Left cardiac atrium (tissue), 4 donors: ENCODE measurements at places on chromosomes 2 and 18.
A peak's percentile ranks its signal among the peaks of the same experiment; 100 is the strongest.

DNA sequence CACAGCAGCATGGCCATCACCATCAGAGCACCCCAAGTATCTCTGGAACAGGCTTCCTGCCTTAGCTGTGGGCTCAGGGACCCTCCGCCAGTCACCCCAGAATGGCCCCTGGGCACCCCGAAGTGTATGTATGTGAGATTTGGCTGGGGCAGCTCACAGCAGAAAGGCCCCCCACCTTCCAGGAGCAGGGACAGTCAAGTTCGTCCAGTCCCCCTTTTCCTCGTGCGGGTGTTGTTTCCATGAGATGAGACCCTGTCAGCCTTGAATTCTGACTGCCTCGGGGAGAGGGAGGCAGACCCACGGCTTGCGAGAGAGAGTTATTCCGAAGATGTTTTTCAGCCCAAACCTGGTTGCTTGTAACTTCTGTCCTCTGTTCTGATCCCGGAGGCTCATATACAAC, 290.9 kb upstream of the HDAC4 start:
- DNase-seq, result no peak

DNA sequence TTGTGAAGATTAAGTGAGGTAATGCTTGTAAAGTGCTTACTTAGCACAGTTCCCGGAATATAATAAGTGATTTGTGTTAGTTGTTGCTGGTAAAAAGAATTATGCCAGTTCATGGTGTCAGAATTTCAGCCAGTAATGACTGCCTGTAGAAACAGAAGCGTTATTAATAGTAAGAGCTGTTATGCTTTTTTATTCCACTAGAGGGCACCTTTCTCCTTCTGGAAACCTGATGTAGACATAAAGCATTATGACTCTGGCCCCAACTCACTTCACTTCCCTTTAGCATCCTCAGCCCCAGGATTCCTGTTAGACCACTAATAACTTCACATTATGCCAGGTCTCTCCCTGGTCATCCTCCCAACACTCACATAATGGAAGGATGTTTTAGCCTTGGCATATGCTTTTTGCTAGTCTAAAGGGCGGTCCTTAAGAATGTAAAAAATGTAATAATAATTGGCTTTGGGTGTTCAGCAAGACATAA, 34.9 kb downstream of the C18orf54 start:
- no peak for DNase-seq

DNA sequence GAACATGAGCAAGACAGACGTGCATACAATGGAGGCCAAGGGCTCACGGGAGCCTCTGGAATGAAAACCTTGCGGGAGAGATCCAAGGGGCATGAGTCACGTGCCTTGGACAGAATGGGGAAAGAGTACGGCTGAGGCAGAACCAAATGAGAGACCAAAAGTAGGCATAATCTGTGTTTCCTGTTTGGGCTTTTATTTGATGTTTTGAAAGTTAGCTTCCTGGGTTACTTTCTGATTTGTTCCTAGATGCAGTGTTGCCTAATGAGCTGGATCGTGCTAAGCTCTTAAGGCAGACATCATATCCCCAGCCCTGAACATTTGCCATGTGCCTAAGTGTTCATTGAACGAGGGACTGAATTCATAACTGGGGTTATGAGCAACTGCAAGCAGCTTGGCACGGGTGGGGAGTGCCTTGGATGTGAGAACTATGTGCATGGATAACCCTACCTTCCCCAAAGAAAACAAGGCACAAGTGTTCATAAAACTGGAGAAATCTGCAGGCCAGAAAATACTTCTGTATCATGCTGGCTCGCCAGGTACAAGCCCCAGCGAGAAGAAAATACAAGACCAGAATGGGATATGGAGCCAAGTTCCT, 60.3 kb upstream of the RPL31 start:
- no peak for DNase-seq

DNA sequence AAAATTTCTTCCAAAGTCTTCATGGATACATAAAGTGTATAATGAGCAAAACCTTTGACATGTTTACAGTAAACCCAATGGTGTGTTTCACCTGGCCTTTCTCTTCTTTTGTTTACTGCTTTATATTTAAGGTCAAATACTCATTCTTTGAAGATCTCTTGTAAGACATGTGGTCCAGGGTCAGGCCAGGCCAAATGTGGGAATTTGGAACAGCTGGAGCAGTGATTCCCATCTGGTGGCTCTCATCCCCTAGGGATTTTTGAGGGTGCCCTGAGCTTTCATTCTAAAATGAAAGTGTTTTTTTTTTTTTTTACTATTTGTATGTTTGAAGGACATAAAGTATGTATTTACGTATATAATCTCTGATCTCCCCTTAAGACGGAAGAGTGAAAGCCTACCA, 13.8 kb upstream of the MGAT5 start:
- DNase-seq, result no peak

DNA sequence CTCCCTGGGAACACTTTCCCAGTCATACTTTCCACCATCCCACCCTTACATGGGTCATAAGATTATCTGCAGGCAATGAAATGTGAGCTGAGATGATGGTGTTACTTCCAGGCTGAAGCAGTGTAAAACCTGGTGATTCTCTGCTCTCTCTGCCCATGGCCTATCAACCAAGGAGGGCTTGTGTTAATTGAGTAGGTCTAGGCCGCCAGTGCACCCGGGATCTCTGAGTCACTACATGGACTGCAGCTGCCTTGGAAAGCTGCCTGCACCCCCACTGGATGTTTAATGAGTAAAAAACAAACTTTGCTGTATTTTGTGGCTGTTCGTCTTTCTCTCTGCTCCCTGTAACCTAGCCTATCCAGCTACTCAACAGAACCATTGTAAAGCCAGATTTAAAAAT, 451.7 kb upstream of the SMIM21 start:
- no peak for DNase-seq

GRCh38 chr2:48195169-48195568, 288.9 kb upstream of the FBXO11 start:
- no peak for DNase-seq

- no peak for DNase-seq
These were observed 35.4 kb upstream of the SKOR2 start for GRCh38 chr18:47286776-47287410.

GRCh38 chr2:196520605-196521004, 118.9 kb upstream of the CCDC150 start:
- no peak for DNase-seq

DNA sequence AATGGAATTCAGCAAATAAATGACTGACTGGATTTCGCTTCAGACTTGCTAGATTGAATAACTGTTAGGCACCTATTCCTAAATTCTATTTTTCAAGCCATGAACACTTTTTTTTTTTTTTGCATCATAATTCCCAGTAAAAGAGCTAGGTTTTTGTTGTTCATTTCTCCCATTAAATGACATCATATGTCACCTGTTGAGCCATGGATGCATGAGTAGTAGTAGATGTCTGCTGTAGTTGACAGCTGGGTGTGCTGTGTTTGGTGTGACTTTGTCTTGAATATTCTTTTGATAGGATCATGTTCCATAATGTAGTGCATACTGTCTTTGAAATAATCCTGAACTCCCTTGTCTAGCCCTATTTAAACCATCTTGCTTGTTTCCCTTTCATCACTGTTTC, 115.2 kb downstream of the RAB3GAP1 start:
- no peak for DNase-seq

GRCh38 chr18:30381826-30382225, 660.7 kb downstream of the DSC3 start:
- DNase-seq, result no peak

DNA sequence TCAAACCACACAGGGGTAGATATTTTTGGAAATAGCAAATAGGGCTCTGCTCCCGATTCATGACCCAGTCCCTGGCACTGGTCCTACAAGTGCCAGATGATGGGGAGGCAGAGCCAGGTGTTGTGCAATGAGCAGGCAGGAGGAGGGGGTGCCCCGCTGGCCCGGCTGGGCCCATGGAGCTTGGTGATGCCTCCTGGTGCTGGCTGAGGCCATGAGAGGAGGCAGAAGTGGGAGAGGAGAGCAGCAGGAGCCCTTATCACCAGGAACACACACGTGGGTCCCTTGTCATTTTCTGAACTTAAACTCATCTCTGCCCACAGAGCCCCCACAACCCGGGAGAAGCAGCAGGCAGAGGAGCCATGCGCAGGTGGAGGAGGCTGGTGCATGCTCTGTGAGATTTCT, 90.5 kb upstream of the MAPK4 start:
- DNase-seq, result peak; percentile 25

DNA sequence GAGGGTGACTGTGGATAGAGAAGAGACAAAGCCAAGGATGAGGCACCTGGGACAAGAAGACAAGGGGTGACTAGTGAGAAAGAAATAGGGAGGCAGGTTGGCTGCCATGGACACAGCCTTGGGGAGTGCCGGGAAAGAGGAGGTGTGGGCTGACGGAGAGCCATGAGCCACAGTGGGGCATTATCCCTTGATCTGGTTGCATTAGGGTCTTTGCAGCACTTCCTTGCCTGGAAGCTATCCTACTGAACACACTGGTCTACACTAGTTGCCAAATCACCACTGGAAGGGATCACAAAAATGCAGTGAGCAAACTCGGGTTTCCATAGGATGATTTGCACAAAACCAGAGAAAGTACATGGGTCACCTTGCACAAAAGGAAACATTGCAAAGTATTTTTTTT, 27.7 kb upstream of the ASB18 start:
- no peak for DNase-seq

GRCh38 chr2:136909777-136910176, 144.4 kb downstream of the THSD7B start:
- no peak for DNase-seq

DNA sequence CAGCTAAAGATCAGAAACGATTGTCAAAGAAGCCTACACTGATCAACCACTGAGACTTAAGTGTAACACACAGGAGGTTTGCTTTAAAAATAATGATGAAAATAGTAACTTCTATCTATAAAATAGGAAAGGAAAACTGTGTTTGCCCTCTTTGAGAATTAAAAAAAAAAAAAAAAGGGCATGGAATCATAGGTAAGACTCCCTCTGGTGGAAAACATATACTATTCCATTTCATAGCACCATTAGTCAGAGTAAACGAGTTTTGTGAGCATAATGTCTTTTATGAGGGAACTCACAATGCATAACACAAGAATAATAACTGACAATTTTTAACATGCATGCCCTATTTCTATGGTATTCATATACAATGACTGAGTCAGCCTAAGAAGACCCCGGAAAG, 36.3 kb downstream of the SLC35F5 start:
- no peak for DNase-seq

GRCh38 chr2:9824441-9824840, 18.8 kb upstream of the TAF1B start:
- DNase-seq, result no peak

GRCh38 chr2:107545851-107546250, 280.8 kb upstream of the RGPD4 start:
- DNase-seq, result no peak

DNA sequence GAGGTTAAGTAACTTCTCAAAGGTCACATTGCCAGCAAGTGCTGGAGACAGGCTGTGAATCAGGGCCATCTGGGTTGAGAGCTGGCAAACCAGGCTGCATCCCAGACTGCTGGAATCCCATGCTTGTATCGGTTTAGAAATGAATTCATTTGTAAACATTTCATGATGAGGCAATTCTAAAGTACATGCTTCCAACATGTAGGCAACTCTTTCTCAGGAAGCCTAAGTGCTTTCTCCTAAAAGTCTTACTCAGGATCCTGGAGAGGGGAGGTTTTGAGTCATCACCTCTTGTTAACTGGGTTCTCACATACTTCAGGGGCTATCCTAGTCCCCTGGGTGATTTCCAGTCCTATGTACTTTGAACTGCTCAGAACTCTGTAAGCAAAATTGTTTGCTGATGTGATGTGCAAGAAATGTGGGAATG, 416.5 kb downstream of the MEIS1 start:
- DNase-seq, result no peak
